GM13976 (cell line): ENCODE measurements at places on chromosomes 5 and 9.

GRCh38 chr9:74528207-74528606 lies 31.1 kb downstream of the RORB start:
- DNase-seq = no peak

DNA sequence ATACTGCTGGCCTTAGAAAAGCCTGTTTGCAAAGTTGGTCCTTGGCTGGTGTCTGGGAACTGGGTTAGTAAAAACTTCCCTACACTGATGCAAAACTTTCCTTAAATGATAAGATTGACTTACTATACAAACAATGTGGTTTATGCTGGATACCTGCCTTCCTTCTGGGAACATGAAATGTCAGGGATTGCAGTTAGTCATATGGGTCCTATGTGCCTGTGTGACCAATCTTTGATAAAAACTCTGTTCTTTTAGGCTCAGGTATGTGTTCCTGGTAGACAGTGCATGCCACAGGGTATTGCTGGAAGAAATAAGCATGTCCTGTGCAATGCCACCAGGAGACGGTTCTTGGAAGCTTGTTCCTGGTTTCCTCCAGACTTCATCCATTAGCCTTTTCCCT lies 173.3 kb downstream of the RMI1 start:
- DNase-seq = no peak

DNA sequence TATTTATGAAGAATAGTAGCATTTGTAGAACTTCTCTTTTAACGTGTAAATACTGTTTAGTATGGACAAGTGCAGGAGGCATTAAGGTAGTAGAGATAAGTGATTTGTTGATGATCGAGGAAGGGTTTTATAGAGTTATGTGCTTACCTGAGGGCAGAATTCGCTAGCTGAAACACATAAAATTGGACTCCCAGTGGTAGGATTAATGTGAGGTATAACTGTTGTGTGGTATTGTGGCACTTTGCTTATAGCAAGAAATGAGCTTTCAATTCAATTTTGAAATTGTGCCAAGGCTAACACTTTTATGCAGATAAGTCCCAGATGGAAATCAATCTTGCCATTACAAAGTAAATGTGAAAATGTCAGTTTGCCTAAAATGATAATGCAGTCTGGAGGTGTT lies 1.2 kb downstream of the AP3S1 start:
- no peak for DNase-seq

- no peak for DNase-seq
These were observed 167.9 kb downstream of the ARHGEF28 start for GRCh38 chr5:73793911-73794310.

- DNase-seq = no peak
These were observed 126.0 kb upstream of the CACNA1B start for GRCh38 chr9:137751616-137752015.

DNA sequence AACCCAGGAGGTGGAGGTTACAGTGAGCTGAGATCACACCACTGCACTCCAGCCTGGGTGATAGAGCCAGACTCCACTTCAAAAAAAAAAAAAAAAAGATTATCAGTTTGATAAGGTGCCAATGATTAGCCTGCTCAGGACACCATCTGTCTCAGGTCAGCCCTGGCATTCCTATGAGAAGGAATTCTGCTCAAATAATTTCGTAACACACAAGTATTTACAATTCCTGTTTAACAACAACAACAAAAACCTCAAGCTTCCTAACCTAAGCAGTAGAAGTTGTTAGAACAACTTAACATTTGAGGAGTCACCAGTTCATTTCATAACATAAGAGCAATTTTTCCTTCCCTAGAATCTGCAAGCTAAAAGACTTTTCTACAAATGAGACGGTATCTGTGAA lies 85.0 kb downstream of the LHFPL2 start:
- DNase-seq = no peak
